GOT3 (cell line): ENCODE measurements at places on chromosomes 12 and 14.

DNA sequence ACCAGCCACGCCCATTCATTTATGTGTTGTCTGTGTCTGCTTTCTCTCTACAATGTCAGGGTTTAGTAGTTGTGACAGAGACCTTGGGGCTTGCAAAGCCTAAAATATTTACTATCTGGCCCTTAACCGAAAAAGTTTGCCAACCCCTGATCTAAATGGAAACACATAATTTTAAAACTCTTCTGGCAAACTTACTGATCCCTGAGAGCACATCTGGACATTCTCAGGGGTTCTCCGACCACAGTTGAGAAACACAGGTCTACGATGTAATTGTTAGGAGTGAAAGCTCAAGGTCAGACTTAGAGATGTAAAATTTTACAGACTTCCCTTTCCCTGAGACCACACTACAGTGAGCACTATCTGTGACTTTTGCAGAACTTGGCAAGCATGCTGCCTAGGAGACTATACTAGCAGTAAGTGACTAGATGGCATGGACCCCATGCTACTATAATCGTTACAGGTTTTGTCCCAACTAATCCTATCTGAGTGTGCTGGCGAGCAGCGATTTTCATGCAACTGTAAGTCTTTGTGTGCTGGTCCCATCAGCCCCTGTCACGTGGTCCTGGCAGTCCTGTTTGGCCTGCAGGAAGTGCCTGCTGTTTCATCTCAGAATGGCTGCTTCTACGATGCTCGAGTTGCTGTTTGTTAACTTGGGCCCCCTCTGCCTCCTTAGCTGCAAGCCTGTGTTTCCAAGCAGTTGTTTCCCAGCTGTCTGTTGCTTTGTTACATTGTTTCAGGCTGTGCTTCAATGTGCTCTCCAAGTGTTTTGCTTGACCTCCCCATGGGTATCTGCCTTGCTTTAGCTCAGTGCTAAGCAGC is 21.6 kb downstream of the TMTC2 start:
- DNase-seq = no peak

- no peak for DNase-seq
Observed at GRCh38 chr14:65502676-65503124, 90.2 kb downstream of the FUT8 start.

GRCh38 chr12:109586385-109587296 is 13.0 kb downstream of the MVK start:
- DNase-seq = no peak

GRCh38 chr12:85299053-85299452 is 19.0 kb downstream of the ALX1 start:
- DNase-seq = no peak

- no peak for DNase-seq
Observed at GRCh38 chr14:98217530-98217929, 1054.5 kb downstream of the BCL11B start.

DNA sequence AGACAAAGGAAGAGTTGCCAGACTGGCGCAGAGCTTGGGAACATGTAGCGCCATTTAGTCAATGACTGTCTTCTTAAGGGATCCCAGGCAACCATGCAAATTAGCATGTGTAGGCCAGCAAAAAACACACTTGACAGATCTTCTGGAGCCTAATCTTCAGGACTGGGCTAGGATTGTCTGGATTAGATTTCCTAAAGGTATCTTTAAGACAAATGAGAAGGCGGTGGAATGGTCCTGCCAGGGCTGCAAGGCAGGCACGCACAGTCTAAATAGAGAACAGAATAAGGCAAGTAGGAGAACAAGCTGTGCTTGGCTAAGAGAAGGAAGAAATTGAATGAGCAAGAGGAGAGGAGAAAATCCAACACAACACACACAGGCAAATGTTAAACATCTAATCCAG is 80.0 kb downstream of the CIT start:
- no peak for DNase-seq

DNA sequence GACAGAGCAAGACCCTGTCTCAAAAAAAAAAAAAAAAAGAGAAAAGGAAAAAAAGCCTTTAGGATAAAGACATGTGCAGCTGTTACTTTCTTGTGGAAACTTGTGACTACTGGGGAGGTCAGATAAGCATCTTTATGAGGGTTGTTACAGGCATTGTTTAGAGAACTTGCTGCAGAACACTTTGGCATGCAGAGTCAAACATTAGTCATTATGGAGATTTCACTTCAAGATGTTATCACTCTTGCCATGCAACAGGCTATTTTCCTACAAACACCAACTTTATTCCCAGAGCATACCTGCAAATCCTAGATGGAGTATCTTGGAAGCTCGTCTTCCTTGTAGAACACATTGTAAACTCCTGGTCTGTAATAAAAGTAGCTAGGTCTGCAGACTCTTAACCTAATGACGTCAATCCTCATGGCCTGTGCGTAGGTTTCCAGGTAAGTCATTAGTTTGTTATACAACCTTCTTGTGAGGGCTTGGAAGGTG is 36.3 kb upstream of the WDR89 start:
- no peak for DNase-seq

- DNase-seq = no peak
Observed at GRCh38 chr14:33068040-33068439, 129.4 kb downstream of the NPAS3 start.

DNA sequence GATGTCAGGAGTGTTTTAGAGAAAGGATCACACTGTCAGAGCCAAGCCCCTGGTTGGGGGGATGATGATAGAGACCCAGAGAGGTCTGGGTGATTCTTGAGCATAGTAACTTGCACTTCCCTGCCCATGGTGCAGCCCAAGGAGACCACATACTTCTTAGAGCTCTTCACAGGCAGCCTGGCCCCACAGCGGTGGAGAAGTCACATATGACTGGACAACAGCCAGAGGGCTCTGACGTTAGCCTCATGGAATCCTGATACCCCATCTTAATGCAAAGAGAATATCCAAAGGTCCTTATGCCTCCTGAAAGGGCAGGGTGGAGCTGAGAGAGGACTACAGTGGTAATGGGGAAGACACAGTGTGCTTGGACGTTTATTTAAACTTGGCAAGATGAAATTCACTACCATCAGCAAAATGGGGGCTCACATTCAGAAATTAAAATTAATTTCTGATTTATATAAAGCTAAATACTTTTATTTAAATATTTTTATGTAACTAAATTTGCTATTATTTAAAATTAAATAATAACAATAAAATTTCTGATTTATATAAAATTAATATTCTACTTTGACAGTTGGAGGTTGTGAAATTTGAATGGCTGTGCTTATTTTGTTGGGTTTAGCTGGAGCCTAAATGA is 131.3 kb downstream of the KTN1 start:
- DNase-seq = no peak

DNA sequence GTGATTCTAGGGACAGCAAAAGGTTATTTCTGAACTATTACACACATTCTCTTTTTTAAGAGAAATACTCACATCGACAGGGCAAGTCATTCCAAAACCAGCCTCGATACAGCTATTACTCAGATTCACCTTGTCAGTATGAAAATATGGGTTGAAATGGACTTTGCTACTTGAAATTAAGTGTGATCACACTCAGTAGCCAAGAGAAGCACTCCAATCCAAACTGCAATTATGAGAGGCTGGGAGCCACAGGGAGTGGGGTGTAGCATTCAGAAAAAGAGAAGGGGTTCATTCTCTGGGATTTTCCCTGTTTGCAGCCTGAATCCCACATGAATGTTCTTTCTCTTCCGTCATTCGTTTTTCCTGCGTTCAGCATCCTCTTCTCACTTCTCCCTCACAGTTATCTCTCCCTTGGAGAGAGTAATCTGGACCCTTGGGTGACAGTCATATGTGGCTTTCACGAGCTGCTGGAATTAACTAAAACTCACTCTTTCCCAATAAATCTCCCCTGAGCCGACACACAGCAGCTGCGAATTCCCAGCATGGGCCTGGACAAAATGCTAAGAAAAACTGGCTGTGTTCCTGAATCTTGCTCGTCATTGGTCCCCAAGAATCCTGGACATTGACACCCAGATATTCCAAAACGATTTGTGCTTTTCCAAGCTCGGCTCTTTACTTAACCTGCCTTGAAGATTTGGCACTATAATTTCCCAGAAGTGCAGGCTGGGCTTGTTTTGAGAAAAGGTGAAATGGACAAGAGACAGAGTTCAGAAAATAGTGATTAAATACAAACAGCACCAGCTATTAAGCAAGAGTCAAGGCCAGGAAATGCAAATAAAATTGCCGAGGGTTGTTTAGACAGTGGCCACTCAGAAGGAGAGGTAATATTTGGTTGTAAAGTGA is 199.5 kb upstream of the PLEKHG7 start:
- no peak for DNase-seq

DNA sequence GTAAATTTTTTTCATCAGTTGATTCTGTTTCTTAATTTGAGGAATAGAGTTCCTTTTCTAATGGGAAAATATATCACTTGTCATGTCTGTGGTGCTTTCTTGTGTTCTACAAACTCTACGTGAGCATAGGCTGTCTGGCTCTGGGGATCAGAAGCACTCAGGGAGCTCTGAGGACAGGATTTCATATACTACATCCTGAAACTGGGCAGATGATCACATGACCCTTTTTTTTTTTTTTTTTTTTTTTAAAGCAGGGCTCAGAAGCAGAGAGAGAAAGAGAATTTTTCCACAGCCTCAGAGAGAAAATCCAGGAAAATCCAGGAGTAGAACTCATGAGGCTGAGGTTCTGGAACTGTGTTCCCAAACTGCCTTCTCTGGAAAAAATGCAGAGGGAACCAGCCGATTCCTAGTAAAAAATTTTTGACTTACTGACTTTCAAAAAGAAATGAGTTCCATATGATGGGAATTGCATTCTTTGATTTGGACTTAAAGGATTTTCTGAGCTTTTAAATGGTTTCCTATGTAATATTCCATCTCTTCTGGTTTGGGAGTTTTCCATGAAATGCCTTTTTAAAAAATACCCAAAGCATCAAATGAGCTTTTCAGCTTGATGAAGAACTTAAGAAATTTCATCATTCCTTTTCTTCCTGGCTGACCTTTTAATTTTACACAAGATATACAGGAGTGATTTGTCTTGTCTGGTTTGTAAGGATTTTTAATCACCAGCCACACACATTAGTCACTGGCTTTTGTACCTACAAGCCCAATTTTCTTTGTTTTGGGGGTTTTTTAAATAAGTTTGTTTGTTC is 183.1 kb upstream of the HIF1A start:
- DNase-seq = no peak

- no peak for DNase-seq
Observed at GRCh38 chr12:120417917-120418580, 19.9 kb upstream of the COX6A1 start.

- DNase-seq = no peak
Observed at GRCh38 chr12:25866586-25867378, 91.7 kb upstream of the RASSF8 start.

DNA sequence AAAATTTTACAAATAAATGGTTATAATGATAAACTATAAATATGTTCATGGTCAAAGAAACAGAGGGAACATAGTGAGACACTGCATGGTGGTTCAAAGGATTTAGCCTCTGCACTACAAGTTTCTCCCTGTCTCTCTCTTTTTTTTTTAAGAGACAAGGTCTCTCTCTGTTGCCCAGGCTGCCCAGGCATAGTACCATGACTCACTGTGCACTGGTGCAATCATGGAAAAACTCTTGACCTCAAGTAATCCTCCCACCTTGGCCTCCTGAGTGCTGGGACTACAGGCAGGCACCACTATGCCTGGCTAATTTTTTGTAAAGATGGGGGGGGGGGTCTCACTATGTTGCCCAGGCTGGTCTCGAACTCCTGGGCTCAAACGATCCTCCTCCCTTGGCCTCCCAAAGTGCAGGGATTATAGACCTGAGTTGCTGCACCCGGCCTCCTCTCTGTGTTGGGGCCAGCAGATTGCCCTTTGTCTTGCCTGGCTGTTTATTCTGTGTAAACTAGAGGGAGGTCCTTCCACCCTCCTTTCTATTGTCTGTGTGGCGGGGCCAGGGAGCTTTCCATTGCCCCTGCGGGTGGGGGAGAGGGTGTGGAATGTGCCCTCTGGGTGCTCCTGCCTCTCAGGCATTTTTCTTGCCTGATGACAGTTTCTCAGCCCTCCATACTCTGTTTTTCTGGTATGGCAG is 22.1 kb downstream of the MTHFD1 start:
- no peak for DNase-seq

GRCh38 chr12:103688376-103689063 is 101.4 kb downstream of the STAB2 start:
- DNase-seq = no peak

GRCh38 chr12:15769586-15769985 is 19.6 kb downstream of the EPS8 start:
- no peak for DNase-seq

DNA sequence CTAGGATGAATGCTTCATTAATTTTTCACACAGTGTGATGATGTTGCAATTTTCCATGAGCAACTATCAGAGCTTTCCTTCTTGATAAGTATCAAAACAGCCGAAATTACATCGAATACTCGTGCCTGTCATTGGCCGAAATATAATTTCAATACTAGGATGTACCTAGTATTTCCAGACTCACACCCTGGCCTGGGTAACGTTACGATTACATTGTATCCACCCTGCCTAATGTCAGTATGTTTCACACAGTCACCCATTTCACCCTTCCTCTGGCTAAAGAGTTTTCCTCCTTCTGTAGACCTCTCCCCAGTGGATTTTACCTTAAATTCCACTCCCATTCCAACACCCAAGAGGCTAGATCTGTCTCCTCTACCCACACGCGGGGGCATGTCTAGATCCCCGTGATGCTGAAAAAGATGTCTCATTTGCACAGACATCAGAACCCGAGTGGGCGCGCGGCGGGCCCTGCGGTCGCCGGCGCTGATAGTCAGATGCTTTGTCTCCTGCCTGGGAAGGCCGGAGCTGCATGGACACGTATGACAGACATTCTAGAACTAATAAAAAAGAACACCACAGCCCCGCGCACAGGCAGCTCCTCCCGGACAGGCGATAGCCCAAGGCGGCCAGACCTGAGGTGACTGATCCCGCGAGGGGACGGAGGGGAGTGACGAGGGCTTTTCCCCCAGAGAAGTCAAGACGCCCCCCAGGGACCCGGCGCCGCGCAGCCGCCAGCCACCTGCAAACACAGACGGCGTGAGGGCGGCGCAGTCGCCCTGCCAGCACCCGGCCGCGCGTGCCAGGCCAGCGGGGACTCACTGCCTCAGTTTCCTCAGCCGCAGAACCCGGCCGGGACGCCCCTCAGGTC is 723 bp downstream of the KIF21A start:
- DNase-seq = peak; percentile 21

- no peak for DNase-seq
Observed at GRCh38 chr14:92960706-92961566, 38.0 kb downstream of the CHGA start.

DNA sequence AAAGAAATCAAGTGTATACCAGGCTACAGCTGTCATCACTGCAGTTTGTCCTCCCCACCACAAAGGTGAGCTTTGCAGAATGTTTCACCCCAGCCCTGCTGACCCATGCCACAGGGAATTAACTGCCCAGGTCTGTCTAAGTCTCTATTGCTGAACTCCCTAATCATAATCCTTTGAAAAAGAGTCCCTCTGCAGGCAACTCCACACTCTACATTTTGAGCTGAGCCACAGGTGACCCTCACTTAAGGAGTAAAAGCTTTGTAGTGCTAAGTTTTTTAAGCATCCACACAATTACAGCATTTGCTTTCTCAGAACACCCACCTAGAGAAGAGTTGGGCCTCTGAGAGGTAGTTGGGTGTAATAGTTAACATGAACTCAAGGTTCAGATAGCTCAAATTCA is 90.0 kb downstream of the C12orf50 start:
- DNase-seq = no peak

GRCh38 chr12:3173008-3173553 is 95.9 kb downstream of the TSPAN9 start:
- DNase-seq = no peak
